ENCODE measurements at places on chromosomes 7 and 10.
A peak's percentile ranks its signal among the peaks of the same experiment; 100 is the strongest.

- DNase-seq = no peak
Measured at GRCh38 chr10:75305675-75306074, 69.9 kb upstream of the COMTD1 start.

GRCh38 chr7:36261019-36261754 lies 108.1 kb downstream of the EEPD1 start:
- no peak for DNase-seq

- DNase-seq = no peak
Measured at GRCh38 chr7:43766564-43766963, 8.1 kb downstream of the BLVRA start.

- peak; percentile 72 for DNase-seq
Measured at GRCh38 chr7:99312316-99313203, 13.1 kb upstream of the ARPC1A start.

DNA sequence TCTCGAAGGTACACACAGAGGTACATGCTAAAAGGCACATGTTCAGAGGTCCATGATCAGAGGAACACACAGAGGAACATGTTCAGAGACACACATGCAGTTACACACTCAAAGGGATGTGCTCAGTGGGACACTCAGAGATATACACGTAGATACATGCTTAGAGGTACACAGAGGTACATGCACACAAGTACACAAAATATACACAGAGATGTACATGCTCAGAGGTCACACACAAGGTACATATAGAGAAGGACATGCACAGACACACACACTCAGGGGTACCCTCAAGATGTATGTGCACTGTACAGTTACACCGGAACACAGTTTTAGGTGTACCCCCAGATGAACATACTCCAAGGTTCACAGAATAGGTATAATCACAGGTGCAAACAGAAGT lies 18.8 kb downstream of the NPC1L1 start:
- DNase-seq = no peak

DNA sequence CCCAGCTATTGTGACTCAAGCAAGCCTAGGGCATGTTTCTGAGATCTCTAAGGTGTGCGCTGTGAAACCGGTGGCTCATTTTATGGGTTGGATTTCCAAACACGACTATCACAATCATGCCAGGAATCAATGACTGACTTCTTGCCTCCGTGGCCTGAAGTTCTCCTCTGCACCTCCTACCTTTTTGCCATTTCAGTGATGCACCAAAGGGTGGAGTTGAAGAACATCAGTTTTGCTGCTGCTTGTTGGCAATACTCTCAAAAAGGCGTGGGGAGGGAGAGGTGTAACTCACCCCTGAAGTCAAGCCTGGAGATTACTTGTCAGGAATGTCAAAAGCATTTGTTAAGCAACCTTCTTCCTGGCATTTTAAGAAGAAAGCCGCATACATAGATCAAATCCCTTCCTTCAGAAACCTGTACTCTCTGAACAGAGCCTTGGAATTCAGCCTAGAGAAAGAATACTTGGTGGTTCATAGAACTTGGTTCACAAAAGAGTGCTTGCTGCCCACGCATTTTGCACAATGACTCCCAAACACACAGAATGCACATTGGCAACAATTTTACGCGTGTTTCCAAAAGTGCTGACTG lies 41.0 kb downstream of the KIAA1217 start:
- DNase-seq = no peak

- DNase-seq = no peak
Measured at GRCh38 chr10:110416776-110417711, 80.7 kb upstream of the DUSP5 start.

GRCh38 chr10:53007527-53007842 lies 234.9 kb upstream of the MBL2 start:
- no peak for DNase-seq

DNA sequence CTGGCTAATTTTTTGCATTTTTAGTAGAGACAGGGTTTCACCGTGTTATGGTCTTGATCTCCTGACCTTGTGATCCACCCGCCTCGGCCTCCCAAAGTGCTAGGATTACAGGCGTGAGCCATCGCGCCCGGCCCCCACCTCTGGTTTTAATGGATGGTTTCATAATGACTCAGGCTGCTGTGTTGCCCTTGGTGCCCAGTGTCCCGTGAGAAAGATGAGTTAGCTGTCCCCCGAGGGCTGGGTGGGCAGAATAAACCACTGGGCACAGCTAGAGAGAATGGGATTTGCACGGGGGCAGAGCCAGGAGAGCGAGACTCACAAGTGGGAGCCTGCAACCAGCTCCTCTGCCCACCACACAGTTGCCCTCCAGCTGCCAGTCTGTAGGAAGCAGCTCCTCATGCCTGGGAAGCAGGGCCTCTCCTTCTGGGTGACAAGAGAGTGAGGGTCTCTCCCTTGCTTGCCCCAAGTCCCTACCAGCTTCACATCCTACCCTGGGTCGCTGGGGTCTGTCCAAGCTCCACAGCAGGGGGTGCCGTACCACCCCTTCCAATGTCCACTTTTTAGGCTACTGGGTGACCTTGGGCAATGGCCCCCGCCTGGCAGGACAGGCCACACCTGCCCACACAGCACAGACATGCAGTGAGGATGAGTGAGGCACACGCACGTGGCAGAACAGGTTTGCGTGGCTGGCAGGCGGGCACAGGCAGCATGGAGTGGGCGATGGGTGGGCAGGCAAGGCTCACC lies 16.1 kb upstream of the NDST2 start:
- no peak for DNase-seq
